ENCODE measurements at places on chromosomes 7 and 10.

- DNase-seq: no peak
Observed at GRCh38 chr10:89479771-89480446, 55.5 kb downstream of the SLC16A12 start.

- no peak for DNase-seq
Observed at GRCh38 chr7:44213877-44214388, 13.2 kb downstream of the YKT6 start.

DNA sequence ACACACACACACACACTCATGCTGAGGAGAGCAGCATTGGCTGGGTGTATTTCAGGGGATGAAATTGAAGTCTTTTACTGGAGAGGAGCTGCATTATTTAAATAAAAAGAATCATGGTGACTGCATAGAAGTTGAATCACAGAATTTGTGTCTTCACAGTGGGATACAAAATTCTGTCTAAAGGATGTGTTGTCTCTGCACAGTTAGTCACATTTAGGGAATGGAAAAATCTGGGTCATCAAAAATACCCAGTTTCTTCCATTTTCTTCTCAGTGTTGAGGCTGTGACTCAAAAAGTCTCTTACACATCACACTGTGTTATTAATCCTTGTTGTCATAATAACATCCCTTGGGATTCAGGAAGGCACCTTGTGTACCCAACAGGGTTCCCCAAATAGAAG lies 10.9 kb downstream of the PAPSS2 start:
- DNase-seq: no peak

- DNase-seq: peak; percentile 83
Observed at GRCh38 chr10:26438534-26439341, 597 bp downstream of the APBB1IP start.

- DNase-seq: peak; percentile 83
Observed at GRCh38 chr10:3948843-3949242, 163.8 kb upstream of the KLF6 start.

DNA sequence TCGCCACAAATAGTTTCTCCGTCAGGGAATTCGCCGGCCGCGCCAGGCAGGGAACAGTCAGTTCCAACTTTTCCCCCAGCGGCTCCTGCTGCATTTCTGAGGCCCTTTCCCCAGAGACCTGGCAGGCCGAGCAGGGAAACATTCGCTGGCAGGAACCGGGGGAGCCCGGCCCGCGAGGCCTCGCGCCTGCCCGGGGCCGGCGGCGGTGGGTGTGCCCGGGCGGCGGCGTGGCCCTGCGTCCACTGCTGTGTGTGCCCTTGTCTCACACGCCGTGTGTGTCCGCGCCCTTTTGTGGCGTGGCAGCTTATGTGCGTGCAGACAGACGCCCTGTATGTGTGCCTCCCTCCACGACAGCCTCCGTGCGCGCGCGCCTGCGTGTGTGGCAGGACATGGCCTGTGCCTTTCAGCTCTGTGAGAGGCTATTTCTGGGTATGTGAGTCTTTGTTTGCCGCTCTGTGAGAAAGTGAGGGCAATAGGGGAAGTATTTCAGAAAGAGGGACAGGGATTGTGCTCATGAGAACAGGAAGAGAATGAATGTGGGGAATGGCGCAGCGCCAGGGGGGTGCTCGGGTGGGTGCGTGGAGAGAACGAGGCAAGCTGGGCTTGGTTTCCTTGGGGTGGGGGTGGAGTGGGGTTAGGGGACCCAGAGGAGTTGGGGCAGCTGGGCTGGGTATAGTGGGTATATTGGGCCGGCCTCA lies 689 bp upstream of the SMARCD3 start:
- DNase-seq: peak; percentile 44

- DNase-seq: no peak
Observed at GRCh38 chr10:79282388-79282787, 64.9 kb upstream of the PPIF start.

DNA sequence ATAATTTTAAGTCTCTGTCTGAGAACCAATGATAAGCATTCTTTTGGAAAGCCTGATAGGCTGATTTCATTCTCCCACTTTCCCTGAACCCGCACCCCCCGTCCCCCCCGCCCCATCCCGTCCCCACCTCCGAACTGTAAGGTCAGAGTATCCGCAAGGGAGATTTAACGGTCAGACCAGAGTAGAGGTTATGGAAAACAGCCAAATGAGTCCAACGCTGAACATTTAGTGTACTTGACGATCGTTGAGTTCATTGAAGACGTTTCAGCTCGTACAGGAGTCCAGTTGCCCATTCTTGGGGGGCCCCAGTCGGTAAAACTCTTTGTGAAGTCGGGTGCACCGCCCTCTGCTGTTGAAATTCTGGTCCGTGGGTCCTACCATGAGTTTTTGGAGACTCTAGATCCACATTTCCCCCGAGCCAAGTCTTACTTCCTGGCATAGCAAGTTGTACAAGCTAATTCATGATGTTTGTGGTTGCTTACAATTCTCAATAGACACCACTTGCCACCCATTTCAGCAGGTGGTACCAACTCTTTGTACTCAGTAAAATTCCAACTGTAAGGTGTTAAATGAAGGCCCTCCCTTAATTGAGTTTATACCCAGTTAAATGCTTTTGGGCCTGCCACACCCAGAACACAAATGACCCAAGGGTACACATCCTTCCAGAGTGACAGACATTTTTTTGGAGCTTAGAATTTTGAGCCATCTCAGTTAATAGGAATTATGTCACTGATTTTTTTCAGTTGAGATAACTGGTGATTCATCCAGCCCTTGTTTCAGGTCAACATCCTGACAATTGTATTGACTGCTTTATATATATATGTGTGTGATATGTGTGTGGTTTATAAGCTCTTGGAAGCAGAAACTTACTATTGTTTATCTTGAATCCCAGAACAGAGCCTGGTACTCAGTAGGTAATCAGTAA lies 1.2 kb downstream of the MARCHF5 start:
- DNase-seq: peak; percentile 28

- no peak for DNase-seq
Observed at GRCh38 chr7:158166386-158167340, 421.0 kb downstream of the PTPRN2 start.

GRCh38 chr10:62068464-62068863 lies 167.0 kb downstream of the ARID5B start:
- no peak for DNase-seq

- peak; percentile 21 for DNase-seq
Observed at GRCh38 chr10:114024876-114025610, 18.6 kb upstream of the ADRB1 start.

DNA sequence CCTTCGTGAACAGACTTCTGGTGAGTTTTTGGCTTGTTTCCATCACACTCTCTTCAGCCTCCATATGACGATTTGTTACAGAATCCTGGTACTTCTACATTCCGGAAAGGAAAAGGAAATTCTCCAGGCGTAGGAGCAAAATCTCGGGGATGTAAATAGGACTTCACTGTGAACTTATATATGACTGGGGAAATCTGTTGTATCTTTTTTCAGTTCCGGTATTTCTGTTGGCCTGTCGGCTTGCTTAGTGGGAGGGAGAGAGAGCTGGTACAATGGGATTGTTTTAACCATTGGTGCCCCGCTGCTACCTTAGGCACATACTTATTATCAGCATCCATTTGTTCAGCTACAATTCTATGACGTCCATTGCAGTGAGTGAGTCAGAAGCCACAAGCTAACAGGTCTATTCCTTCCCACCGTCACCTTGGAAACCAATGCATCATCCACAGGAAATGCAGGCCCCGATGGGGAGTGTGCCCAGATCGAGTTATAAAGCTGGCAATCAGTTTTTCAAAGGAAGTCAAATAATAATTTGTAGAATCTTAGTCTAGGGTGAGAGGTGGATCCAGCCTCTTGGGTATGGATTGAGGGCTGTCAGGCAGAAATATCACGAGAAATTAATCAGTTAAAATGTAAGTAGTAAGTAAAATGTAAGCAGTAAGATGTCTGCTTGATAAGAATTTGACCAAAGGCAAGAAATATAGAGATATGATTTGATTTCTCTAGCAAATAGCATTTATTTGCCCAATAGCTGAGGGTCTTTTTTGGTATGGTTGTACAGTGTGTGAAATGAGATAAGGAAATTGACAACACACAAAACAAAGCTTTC lies 92.0 kb upstream of the MKLN1 start:
- peak; percentile 89 for DNase-seq

DNA sequence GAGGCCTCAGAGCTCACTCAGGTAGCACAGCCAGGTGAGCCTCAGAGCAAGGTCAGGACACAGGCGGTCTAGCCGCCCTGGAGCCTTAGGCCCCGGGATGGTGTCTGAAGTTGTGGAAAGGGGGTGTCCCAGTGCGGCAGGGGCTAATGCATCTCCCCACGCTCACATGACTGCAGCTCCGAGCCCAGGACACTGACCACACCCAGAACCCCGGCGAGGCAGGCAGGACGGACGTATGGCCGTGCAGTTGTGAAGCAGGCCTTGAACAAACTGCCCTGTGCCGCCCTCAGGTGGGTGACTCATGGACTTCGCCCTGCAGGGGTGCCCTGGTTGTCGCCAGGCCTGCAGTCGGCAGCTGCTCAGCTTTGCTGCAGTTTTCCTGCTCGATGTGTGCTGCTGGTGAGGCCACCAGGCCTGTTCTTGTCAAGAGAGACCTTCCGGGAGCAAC lies 5.0 kb upstream of the PRKAR1B start:
- DNase-seq: peak; percentile 12

- no peak for DNase-seq
Observed at GRCh38 chr10:29102233-29102632, 186.6 kb upstream of the LYZL1 start.

GRCh38 chr7:141597966-141598365 lies 46.8 kb downstream of the AGK start:
- DNase-seq: no peak

DNA sequence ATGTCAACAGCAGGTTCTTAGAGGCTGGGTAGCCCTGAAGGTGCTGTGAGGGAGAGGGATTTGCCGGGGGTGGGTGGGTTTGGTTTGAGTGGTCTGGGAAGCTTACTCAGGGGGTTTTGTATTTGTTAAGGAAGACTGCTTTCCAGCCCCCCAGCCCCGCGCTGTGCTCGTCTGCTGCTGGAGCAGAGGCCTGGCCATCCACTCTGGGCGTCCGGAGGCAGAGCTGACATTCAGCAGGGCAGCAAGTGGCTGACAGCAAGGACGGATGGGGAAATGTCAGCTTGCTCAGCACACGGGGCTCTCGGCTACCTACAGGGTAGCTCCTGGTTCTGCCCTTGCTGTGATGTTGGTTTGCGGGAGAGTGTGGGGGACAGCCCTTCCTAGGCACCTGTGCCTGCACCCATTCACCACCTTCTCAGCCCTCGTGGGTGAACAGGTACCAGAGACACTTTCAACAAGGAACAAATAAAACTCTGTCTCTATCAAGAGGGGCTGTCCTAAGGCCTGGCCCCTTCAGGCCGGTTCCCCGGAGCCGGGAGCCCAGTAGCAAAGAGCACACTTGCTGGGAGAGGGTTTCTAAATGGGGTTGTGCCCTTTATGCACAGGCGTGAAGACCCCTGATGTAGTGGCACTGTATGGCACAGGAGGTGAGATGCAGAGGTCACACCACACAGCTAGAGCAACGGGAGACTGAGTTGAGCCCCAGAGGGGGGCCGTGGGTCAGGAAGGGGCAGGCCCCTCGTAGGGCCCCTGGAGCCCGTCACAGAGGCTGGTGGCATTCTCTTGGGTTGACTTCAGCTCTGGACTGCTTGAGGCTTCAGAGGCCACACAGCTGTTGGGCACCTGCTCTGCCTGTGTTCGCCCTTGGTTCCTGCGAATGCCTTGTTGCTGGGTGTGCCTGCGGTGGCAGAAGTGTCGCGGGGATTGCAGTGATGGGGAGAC lies 72.2 kb upstream of the SHH start:
- no peak for DNase-seq

GRCh38 chr7:87984088-87984487 lies 50.0 kb downstream of the ADAM22 start:
- DNase-seq: no peak

DNA sequence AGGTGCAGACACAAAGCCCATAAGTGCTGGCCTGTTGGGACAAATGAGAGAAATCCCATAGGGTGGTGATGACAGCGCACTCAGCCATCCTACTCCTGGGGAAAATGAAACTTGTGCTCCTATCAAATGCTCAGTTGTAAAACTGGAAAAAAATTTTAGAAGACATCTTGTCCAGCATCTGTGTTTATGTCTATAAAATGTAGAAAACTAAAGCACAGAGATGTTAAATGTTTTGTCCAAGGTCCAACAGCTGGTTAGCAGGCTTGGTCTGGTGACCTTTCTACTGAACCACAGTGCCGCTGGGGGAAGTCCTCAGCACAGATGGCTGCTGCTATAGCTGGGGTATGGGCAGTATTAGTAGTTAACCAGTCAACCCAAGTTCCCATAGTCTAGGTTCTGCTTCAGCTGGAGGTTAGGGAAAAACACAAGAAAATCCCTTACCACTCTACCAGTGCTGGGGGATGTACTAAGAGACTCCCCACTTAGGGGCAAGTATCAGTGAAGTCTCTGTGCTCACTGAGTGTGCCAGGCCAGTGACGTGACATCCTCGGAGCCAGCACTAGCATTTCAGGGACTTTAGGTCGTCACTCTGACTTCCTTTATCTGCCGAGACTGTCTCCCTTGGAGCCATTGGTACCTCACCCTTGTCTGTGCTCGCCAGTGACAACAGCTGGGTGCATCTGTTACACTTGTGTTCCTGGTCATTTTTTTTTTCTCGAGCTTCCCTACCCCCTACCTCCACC lies 1.9 kb downstream of the TSPAN33 start:
- DNase-seq: no peak

- peak; percentile 75 for DNase-seq
Observed at GRCh38 chr7:144812379-144813283, 23.2 kb downstream of the TPK1 start.

DNA sequence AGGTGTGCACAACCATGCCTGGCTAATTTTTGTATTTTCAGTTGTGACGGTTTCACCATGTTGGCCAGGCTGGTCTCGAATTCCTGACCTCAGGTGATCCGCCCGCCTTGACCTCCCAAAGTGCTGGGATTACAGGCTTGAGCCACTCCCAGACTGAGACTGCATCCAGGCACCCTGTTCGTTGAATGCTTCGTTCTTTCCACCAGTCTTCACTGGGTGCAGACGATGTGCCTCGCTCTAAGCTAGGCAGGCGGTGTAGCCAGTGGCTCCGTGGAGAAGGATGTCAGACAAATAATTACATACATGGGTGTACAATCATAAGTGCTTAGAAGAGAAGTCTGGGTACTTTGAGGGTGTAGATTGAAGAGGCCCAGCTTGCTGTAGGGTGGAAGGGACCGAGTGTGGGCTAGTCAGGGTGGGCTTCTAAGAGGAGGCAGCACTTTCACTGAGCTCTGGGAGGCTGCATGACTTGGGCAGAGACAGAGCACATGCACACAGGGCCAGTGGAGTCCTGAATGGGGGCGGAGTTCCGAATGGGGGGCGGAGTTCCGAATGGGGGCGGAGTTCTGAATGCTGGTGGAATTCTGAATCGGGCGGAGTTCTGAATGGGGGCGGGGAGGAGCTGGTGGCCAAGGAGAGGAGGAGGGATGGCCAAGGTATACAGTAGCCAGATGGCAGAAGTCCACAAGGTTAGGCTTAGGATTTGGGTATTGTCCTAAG lies 74.3 kb downstream of the COL26A1 start:
- DNase-seq: no peak

GRCh38 chr7:7351832-7352231 lies 169.5 kb downstream of the C1GALT1 start:
- no peak for DNase-seq

DNA sequence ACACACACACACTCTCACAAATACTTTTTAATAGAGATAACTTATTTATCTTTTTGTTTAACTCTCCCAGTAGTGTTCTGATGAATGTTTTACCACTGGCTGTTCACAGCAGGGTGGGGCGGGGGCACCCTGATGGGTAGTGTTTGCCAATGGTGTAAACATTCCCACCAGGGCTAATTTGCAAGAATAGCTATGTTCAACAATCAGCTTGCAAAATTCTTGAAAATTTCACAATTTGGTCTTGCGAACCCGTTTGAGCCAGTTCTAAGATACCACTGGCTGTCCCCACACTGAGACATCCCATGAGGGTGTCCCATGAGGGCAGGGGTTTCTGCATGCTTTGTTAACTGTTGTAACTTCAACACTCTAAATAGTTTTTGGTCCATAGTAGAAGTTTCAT lies 348.5 kb downstream of the CXCL12 start:
- no peak for DNase-seq
